Osteoblast (primary cell): ENCODE measurements at places on chromosomes 1 and 21.
A peak's percentile ranks its signal among the peaks of the same experiment; 100 is the strongest.

DNA sequence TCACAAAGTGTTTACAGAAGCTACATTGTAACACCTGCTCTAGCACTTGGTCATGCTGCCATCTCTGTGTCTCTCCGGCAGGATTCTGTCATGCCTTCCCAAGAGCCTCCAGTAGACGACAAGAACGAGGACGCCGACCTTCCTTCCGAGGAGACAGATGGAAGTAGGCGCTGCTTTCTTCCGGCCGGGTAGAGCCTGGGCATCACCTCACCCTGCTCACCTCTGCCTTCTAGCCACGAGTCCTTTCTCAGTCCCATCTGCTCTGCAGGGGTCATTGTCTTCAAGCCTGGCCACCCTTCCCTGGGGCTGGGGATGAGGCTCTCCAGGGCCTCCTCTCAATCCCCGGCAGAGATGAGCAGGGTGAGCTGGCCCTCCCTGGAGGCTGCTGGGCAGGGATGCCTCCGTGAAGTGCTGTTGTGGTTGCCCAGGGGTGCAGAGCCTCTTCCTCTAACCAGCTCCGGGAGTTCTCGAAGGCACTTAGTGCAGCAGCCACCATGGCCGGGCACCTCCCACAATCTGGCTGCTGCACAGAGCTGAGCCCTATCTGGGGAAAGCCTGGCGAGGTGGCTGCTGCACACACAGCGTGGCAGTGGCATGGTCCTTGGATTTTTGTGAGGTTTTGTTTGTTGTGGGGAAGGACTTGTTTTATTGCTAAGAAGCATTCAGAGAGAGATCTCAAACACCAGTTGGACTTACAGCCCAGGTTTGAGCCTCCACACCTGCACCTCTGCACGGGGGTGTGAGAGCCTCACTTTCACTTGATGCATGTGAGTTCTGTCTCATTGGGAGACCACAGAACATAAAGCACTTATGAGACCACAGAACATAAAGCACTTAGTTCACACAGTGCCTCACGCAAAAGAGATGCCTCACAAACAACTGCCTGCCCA is 48.4 kb downstream of the FAAP20 start:
- DNase-seq, result peak; percentile 22

- DNase-seq, result no peak
Measured at GRCh38 chr1:155649676-155650075, 38.9 kb downstream of the YY1AP1 start.

- DNase-seq, result peak; percentile 50
Measured at GRCh38 chr21:44263221-44263760, 1.6 kb upstream of the DNMT3L start.

- DNase-seq, result peak; percentile 72
Measured at GRCh38 chr1:184296466-184297243, 90.2 kb upstream of the C1orf21 start.

- peak; percentile 91 for DNase-seq
Measured at GRCh38 chr1:41672173-41672572, 187.7 kb upstream of the EDN2 start.

- DNase-seq, result peak; percentile 32
Measured at GRCh38 chr21:22468893-22469292, 1470.7 kb downstream of the NCAM2 start.

GRCh38 chr1:14884614-14885175 is 268.9 kb upstream of the TMEM51 start:
- no peak for DNase-seq

DNA sequence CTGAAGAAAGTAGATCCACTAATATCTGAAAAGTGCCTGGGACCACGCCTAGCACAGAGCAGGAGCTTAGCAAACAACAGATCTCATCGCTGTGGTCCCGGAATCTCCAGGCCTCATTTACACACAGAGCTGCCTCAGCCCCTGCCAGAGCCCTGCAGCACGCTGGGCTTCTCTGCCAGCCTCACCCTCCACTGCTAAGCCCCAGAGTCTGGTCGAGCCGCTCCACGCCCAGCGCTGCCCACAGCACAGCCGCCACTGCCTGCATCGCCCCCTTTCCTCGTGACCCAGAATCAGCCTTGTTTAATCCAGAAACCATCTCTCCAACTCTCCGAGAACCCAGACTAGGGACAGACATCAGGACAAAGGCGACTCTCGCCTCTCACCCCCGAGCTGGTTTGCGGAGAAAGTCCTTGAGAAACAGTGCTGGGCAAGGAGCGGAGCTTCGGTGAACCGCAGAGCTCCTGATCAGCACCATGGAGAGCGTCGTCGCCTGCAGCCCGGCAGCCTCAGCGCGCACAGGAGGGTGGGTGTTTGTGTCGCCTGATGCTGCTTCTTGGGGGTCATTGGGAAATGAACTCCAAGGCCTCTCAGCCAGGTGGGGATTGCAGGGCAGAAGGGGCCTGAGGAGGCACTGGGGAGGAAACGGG is 145.1 kb downstream of the NPHP4 start:
- DNase-seq, result peak; percentile 92

DNA sequence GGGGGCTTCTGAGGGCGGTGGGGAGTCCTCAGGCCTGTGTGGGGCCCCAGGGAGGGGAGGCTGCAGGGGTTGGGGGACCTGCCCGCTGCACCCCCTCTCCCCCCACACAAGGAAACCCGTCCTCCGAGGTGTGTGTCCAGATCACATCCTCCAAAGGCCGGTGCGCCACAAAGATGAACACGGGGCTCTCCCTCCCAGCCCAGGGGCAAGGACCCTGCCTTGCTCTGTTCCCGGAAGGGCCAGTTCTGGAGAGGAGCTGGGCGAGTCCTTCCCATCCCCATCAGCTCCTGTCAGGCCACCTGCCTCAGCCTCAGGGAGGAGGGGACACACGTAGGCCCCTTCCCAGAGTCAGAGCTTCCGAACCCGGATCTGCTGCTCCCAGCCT is 2.5 kb upstream of the TTLL10 start:
- peak; percentile 86 for DNase-seq

DNA sequence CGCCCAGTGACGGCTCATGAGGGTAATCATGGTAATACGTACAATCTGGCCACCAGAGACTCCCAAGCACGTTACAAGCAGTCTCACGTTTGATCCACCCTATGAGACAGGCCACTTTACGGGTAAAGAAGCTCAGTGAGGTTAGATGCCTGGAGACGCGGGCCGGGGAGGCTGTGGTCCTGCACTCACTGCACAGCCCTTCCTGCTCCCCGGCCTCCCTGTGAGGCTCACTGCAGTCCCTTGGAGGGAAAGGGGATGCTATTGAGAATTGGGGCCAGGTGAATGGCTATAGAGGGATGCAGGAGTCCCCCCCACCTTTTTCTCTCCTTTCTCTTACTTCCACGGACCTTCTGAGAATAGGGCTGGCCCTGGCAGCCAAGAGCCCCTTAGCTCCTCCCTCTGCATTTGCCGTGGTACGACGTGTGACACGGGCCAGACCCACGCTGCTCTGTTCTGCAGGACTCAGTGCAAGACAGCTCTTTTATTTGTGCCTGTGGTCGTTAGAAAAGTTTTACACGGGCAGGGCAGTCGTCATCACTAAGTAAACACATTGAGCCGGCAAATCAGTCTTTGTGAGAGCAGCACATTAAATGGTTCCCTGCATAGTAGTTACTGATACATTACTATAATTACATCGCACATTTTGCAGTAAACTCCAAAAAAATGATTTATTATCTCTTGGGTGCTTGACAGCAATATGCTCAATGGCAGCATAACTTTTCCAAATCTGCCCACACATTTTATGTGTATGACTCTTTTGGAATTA is 18.8 kb downstream of the KIF26B start:
- no peak for DNase-seq

DNA sequence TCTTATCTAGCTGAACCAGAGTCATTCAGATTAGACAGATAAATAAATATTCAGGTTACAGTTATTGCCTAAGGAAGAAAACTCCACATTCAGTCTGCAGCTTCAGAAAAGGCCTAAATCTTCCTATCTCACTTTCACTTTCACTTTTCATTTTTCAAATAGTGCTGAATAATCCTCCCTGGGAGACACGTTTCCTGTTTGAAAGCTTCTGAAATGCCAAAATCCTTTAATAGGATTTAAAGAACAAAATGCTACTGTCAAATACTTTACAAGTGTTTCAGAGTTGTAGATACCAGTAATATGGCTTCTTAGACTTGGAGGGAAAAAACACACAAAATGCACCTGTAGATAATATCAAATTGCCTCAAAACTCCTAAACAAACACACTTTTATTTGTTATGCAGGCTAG is 3.9 kb downstream of the PSMB2 start:
- DNase-seq, result peak; percentile 53

GRCh38 chr1:50332941-50333594 is 90.2 kb downstream of the DMRTA2 start:
- peak; percentile 94 for DNase-seq

GRCh38 chr21:17397703-17398102 is 115.1 kb upstream of the CXADR start:
- no peak for DNase-seq

GRCh38 chr21:34874684-34875513 is 174.2 kb downstream of the RUNX1 start:
- DNase-seq, result no peak

DNA sequence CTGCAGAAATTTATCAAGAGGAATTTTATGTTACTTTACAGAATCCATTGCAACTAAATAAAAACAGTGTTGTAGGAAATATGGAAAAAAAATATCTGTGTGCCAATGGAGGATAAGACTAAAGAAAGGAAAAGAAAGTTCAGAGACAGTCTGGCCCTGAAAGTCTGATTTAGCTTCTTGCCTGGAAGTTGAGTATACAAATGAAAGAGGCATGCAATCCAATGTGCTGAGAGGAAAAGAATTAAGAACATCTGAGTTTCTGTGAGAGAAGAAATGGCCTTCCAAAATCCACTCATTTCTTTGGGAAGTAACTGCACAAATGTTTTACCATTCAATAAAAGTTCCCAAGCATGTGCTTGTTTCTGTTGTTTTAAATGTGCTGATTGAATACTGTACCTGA is 65.1 kb downstream of the LHX9 start:
- DNase-seq, result no peak

GRCh38 chr1:205704903-205705302 is 24.6 kb upstream of the SLC45A3 start:
- no peak for DNase-seq

DNA sequence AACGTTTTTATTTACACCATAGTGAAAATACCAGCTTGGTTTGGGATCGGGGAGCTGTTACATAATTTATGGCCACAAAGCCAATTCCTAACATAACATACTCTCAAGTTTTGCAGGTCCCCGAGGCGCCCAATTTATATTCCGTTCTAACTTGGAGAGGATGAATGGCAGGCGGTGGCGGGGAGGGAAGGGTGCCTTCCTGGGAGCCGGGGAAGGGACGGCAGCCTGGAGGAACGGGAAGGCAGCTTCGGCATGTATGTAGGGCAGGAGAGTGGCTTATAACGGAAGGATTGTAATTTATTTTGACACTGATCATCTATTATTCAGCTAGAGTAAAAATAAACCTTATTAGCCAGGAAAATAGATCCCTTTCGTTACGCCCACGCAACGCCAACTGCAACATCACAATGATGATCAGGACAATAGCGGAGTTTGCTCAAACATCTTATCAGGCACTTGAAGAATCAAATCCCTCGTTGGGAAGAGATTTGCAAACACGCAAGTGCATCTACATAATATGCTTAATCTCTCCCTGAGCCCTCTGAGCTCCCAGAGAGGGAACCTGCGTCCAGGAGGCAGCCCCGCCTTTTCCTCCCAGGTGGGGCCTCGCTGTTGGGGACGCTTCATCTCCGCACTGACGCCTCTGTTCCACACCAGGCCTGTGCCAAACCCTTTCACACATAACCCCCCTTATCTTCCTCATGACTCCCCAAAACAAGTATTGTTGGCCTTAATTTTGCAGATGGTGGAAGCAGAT is 93.7 kb upstream of the C1orf174 start:
- DNase-seq, result no peak

GRCh38 chr1:27430903-27431600 is 38.6 kb downstream of the GPR3 start:
- DNase-seq, result no peak

DNA sequence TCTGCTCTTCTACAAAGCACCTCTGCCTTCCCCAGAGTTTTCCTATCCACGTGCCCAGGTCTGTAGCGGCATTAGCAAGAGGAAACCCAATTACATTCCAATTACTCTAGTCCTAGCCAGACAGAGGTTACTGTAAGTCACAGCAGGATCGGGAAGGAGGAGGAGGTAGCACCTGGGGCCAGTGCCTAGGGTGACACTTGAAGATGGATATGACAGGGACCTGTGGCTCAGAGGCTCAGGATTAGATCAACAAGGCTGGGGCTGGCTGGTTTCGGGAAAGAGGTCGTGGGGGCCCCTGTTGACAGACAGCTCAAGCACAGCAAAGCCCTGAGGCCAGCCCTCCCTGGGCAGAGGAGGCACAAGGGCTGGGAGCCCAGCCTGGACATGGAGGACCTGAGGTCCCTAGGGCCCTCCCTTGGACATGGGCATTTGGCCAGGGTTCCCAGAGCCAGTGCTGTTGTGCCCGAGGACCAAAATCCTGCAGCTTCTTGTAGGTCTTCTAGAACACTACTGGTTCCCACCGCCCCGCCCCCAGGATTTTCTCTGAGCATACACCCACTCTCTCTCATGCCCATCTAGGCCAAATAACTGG is 3.0 kb upstream of the HCRTR1 start:
- DNase-seq, result no peak

GRCh38 chr1:206479183-206480125 is 9.2 kb downstream of the IKBKE start:
- DNase-seq, result peak; percentile 96

GRCh38 chr1:93433407-93433961 is 14.4 kb upstream of the FNBP1L start:
- DNase-seq, result no peak

GRCh38 chr21:45546636-45547544 is 4.7 kb upstream of the SLC19A1 start:
- peak; percentile 79 for DNase-seq

DNA sequence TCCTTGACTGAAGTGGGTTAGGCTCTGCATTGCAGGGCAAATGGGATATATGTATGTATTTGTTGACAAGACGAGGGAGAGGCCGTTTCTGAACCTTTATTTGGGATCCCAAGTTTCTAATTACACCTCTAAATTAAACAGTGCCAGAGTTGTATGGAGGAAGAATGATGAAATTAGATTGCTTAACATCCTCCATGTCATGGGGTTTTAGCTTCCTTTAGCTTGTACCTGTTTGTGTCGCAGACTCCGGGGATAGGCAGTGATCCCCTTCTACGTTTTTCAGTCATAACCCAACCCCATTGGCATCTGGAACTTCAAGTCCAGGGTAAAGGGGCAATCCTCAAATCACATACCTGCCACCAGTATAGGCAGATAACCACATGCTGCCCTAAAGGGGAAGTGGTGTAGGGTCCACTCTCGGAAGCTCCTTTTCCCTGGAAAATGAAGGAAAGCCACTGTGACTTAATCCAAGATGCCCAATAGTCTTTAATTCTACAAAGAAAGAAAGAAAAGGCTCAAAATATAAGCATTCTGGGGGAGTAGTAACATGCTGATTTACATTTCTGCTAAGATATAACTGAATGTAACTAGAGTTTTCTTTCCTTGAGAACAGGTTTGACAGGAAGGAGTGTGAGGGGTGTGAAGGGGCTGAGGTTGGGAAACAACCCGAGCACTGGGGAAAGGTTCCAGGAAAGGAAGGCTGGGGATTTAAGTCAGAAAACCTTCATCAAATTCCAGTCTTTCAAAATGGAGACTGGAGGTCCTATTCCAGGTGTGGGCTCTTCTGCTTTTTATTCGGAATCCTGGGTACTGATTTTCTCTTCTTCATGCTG is 77.6 kb downstream of the RGL1 start:
- DNase-seq, result no peak

- no peak for DNase-seq
Measured at GRCh38 chr21:44724196-44724595, 12.8 kb upstream of the TSPEAR start.

- no peak for DNase-seq
Measured at GRCh38 chr1:114100148-114100547, 53.5 kb downstream of the SYT6 start.
